ENCODE measurements at places on chromosomes 3 and 15. TPM values are rescaled to one million over a fixed set of nuclear protein-coding genes. Genes with fewer than 3 reads are reported as not detected.

Gene CFAP100
- polyA plus RNA-seq: 0.60 TPM

Gene RLBP1
- not detected for polyA plus RNA-seq

Gene DZIP1L
- polyA plus RNA-seq: 2.9 TPM

Gene ROPN1
- not detected for polyA plus RNA-seq

Gene ONECUT1
- not detected for polyA plus RNA-seq

Gene PRICKLE2
- 3.5 TPM for polyA plus RNA-seq

Gene PLIN1
- 0.86 TPM for polyA plus RNA-seq
